CD4-positive, alpha-beta T cell treated with Interferon alpha-2 for 1 hour (primary cell): ENCODE measurements at places on chromosomes 12 and 14.
A peak's percentile ranks its signal among the peaks of the same experiment; 100 is the strongest.

DNA sequence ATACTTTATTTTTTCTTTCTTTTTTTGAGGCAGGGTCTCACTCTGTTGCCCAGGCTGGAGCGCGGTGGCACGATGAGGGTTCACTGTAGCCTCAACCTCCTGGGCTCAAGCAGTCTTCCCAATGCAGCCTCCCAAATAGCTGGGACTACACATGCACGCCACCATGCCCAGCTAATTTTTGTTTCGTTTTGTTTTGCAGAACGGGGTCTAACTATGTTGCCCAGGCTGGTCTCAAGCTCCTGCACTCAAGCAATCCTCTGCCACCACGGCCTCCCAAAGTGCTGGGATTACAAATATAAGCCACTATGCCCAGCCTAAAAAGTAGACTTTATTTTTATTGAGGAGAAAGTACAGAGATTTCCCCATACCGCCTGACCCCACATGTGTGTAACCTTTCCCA, 4.7 kb upstream of the MSI1 start:
- DNase-seq: no peak

- no peak for DNase-seq
Observed at GRCh38 chr12:64029013-64029857, 184.7 kb downstream of the SRGAP1 start.

- no peak for DNase-seq
Observed at GRCh38 chr14:29898470-29898869, 29.2 kb downstream of the PRKD1 start.

- no peak for DNase-seq
Observed at GRCh38 chr12:117685110-117685926, 283.5 kb downstream of the KSR2 start.

- peak; percentile 18 for DNase-seq
Observed at GRCh38 chr14:89486505-89486904, 69.5 kb upstream of the FOXN3 start.

DNA sequence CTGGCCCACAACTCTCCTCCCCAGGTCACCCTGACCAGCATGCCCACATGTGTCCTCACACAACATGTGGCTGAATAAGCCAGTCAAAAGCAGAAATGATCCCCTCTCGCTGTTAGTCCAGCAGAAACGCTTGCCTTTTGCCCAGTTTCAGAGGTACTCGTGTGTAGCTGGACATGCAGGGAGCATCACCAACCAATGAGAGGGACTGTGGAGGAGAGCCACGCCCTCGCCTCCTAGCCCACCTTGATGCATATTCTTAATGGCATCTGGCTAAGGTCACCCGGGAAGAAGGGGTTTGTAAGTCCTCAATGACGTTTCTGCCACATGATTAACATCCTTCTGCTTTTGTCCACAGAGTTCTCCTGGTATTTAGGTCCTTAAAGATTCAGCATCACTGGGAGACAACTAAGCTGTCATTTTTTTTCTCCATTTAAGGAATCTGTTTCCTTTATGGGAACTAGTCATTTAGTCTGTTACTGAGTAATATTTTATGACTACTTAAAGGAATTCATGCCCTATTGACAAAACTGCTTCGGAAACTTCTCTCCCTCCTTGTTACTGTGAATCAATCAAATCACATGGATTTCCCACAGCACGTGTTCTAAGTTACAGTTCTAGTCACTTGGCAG, 134.0 kb downstream of the GCH1 start:
- DNase-seq: no peak

DNA sequence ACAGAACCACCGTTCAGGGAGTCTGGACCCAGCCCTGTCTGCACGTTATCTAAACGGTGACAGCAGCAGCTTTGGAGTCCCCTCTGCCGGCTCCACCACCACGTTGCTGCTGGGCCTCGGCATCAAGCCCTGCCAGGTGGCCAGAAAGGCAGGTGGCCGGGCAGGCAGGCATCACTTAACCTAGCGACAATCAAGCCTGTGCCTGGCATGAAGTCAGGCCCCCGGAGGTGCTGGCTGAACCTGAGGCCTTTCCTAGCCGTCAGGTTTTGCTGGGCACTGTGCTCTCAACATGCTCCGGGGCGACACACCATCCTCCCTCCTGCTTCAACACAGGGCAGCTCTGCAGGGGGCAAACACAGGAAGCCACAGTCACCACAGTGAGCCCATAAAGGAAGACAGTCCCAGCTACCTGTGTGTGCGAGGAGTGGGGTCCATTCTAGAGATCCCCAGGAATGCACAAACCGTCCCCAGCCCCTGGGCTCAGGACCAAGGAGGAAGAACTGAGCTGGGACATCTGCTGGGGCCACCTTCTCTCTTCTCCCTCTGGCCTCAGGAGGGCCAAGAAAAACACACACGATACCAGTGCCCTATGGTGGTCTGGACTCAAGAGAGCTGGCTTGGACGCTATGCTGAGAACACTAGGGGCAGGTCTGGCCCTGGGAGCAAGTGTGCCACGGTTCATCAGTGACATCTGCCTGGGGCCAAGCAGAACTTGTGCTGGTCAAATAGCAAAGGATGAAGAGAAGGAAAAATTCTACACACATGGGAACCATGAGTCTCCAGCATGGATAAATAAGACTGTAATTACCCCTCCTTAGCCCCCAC, 44.7 kb downstream of the CCDC88C start:
- no peak for DNase-seq

- DNase-seq: no peak
Observed at GRCh38 chr12:91422811-91423692, 240.4 kb upstream of the DCN start.

DNA sequence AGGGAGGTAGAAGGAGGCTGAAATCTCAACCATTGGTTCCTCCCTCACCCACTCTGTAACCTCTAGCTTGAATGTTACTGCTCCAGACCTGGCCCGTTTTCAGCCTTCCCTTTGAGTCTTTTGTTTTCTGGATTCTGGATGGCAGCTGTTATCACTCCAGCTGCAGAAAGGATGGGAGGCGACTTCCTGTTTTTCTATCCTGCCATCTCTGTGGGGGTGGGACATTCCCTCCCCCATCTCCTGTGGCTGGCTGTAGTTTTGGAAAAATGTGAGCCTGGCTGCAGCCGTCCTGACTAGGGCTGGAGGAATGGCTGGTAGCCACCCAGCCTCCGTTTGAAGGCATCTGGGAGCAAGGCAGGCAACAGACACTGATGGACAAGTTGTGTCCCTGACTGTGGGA, 2.9 kb upstream of the PPFIBP1 start:
- no peak for DNase-seq

- DNase-seq: peak; percentile 33
Observed at GRCh38 chr12:89427508-89428156, 75.3 kb upstream of the DUSP6 start.

GRCh38 chr12:94525951-94526350, 66.3 kb upstream of the CEP83 start:
- DNase-seq: no peak

DNA sequence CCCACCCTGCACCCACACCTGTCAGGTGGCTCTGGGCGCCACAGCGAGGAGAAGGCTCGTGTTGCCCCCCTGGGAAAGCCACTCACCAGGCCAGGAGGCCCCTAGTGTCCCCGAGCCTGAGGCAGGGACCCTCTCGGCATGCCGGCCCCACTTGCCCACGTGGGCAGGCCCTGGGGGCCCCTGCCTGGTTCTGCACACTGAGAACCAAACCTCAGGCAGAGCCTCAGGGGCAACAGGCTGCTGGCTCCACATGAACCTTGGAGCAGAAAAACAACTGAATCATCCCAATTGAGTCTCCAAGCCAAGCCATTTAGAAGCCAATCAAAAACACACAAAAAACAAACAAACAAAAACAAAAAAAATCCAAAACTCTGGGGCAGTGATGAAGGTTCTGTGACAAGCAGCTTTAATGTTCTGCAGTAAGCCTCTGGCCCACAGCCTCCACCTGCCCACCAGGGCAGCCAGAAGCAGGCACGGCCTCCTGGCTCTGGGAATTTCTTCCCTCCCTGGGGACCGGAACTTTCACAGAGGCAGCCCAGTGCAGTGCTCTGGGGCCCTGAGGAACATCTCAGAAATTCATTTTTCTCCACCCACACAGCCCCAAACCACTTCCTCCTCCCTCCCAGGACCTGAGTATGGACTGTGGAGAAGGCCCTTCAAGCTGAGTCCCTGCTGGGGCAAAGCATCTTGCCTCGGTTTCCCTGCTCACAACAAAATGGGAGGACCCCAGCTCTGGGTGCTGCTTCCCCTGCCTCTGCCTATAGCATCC, 90.2 kb downstream of the CHGA start:
- DNase-seq: no peak

GRCh38 chr14:33401311-33401710, 462.6 kb downstream of the NPAS3 start:
- DNase-seq: no peak

GRCh38 chr12:57579677-57580465, 11.1 kb upstream of the PIP4K2C start:
- DNase-seq: no peak

DNA sequence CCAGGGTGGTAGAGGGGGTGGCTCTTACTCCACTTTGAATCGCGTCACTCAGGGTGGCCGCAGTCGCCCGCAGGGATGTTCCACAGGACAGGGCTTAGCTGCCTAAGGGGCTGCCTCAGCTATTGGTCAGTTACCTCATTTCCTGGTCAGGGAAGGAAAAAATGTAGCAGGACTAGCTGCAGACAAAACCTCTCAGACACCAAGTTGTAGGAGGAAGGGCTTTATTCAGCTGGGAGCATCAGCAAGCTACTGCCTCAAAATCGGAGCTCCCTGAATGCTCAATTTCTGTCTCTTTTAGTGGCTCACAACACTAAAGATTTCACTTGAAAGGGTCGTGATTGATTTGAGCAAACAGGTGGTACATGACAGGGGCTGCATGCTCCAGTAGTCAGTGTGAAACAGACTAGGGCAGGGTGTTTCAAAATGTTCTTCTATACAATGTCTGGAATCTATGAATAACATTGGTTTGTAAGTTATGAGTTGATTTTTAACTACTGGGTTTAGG, 6.4 kb upstream of the CLEC6A start:
- DNase-seq: no peak
